ENCODE measurements at places on chromosomes 2 and 18. TPM values are rescaled to one million over a fixed set of nuclear protein-coding genes. Genes with fewer than 3 reads are reported as not detected.

DNA sequence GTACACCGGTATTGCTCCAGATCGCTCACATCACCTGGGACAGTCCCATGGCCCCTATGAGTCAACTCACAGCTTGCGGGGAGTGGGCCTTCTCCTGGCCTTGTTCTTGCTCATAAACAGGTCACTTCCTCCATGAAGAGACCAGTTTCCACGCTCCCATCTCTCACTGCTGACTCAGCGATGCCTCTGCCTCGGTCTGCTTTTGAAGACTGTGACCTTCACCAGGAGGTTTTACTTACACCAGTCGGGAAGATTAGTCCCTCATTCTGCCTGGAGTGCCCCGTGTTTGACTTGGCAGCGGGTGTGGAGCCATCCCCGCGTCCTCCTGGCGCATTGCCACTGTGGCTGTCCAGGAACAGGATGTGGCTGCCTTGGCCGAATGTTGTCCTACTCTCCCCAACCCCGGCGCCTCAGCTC lies 159.8 kb downstream of the RHBDD1 start:
- DNase-seq, result peak; percentile 74

- DNase-seq, result no peak
Observed at GRCh38 chr2:143725400-143725799, 596.2 kb downstream of the ARHGAP15 start.

GRCh38 chr2:68365087-68365486 lies at the start of gene PLEK:
Gene PLEK, plus strand, starts transcription at chr2:68365282. Its CDS starts 70 bp downstream, at chr2:68365352.
- DNase-seq, result peak; percentile 49

DNA sequence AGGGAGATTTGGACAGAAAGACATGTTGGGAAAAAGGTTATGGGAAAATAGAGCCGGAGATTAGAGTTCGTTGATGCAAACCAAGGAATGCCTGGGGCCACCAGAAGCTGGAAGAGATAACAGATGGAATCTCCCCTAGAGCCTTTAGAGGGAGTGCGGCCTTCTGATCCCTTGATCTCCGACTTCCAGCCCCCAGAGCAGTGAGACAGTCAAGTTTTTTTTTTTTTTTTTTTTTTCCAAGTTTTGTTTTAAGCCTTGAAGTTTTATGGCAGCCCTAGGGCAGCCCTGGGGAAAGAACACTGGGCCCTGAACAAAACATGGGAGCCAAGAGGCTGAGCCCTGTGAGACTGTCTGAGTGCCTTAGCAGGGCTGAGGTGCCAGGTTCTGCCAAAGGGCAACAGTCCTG lies 6.5 kb downstream of the DGKD start:
- no peak for DNase-seq

- no peak for DNase-seq
Observed at GRCh38 chr18:809985-810642, 1.9 kb downstream of the YES1 start.

GRCh38 chr18:27695503-27695902 lies 481.4 kb downstream of the CDH2 start:
- DNase-seq, result no peak

DNA sequence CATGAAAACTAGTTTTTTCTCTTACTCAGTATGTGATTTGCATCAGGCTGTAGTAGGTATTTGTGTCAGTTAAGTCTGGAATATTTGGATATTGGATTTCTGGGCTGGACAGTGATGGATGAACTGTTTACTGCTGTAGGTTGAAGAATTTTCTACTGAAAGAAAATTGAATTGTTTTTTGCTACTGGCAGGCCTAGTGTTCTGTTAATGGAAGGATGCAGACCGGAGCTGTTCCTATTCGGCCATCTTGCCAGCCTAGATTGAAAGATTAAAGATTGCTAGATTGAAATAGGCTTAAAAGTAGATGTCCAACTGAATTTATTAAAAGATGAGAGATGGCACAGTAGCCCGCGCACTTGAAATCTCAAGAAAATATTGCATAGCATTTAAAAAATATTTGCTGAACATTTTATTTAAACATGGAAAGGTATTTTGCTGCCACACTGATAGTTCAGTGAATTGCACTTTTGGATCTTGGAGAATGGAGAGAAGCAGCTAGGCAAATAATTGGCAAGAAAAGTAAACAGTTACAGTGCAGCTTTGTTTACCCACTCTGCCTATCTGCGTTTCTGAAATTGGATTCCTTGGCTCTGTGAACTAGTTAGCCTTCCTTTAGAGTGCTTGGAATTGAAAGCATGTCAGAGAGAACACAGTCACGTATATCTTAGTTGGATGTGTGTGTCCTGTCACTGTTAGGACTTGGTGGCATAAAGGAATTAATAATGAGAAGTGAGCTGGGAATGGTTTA lies 54.1 kb downstream of the EPB41L5 start:
- DNase-seq, result no peak

- no peak for DNase-seq
Observed at GRCh38 chr18:25283781-25284180, 68.2 kb downstream of the ZNF521 start.

DNA sequence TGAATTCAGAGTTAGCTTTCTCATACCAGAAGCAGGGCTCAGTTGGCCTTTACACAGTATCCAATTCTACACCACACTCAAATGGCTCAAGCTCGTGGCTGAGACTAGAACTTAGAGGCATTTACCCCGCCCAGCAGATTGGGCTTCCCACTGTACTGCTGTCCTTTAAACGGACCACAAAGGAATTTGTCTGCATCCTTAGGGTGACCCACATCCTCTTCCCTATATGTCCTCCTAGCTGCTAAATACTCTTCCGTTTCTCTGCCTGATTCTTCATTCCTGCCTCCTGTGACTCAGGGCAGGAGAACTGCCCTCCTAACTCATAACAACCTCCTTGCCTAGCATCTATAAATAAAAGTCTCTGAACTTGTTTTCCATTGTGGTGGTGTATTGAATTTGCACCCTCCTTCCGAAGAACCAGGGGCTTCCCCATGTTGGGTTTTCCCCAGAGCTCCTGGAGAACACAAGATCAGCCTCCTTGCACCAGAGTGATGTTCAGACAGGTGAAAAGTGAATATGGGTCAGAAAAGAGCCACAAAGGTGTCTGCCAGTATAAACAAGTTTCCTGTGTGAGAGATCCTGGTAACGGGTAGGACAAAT lies 32.0 kb upstream of the MC4R start:
- DNase-seq, result no peak

- no peak for DNase-seq
Observed at GRCh38 chr2:3422161-3422779, 42.8 kb downstream of the TRAPPC12 start.

GRCh38 chr2:106658616-106659015 lies 171.5 kb downstream of the CD8B2 start:
- no peak for DNase-seq

GRCh38 chr18:76479351-76480238 lies 15.4 kb downstream of the ZNF516 start:
- DNase-seq, result no peak

GRCh38 chr18:79517341-79517740 lies 121.6 kb downstream of the NFATC1 start:
- no peak for DNase-seq

- DNase-seq, result no peak
Observed at GRCh38 chr18:47204908-47205522, 28.9 kb upstream of the IER3IP1 start.

- no peak for DNase-seq
Observed at GRCh38 chr2:59177748-59178147, 936.6 kb upstream of the FANCL start.

DNA sequence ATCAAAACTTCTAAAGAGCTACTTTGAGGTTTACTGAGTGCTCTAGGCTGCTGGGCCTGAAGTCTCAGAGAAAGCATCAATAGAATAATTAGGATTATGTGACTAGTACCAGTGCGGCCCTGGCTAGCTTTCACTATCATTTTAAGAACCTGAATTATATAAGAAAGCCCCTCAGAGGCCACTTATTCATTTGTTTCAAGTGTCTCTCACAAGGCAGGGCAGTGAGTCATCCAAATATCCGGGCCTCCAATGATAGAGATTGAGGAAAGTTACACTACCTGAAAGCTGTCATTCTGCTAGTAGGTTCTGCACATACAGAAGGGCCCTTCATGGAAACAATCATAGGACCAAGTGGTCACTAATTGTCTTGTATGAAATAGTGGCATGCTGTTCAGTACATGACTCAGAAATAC lies 193.1 kb downstream of the L3MBTL4 start:
- no peak for DNase-seq

DNA sequence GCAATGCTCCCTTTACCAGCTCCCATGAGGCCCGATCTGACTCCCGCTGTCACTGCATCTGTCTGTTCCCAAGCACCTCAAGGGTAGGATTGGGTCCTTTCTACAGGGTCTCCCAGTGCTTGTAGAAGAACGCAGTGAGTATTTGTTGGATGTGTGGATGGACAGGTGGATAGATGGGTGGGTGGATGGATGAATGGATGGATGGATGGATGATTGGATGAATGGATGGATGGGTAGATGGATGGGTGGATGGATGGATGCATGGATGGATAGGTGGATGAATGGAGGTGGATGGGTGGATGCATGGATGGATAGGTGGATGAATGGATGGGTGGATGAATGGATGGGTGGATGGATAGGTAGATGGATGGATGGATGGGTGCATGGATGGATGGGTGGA lies 91.6 kb downstream of the HS1BP3 start:
- no peak for DNase-seq

GRCh38 chr2:12391116-12391515 lies 325.6 kb upstream of the TRIB2 start:
- DNase-seq, result no peak

DNA sequence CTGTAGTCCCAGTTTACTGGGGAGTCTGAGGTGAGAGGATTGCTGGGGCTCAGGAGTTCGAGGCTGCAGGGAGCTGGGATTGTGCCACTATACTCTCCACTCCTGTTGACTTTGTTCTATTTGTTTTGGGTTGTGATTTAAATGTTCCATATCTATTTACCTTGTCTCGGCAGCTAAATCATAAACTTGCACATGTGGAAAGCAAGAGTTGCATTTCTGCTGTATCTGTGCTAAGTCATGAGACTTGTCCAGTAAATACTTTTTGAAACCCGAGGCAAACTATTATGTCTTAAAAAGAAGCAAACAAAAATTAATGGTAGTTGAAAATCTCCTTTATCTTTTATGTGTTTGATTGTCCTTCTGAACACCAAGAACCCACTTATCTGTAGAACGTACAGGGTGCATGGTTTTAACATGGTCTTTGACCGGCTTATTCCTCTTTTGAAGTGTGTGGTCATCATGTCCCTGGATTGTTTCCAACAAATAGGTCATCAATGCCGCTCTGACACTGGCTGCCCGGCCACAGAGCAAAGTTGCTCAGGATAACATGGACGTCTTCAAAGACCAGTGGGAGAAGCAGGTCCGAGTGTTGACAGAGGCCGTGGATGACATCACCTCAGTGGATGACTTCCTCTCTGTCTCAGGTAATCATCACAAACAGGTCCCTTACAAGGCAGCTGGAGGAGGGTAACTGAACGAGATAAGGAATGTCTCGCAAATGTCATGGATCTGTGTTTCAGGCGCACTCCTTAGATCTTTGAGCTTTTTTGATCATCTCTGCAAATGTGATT lies 241.1 kb upstream of the LRRTM1 start:
- no peak for DNase-seq

GRCh38 chr2:237341872-237342271 lies 72.1 kb downstream of the COL6A3 start:
- DNase-seq, result no peak

DNA sequence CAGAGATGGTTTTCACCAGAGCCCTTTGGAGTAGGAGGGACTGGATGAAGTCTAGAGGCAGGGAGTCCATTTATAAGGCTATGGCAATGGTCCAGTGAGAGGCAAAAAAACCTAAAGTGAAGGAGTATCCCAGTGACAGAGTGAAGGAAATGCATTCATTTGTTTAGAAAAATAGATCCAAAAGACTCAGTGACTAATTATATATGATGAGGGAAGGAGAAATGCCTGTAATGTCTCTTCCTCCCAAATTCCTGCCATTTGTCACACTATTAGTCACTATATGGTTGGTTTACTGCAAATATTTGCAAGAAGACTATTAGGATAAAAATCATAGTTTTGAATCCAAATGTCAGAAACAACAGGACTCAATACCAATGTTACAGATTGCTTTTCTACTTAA lies 104.2 kb downstream of the ZNF521 start:
- DNase-seq, result no peak

- DNase-seq, result no peak
Observed at GRCh38 chr2:45982096-45982495, 315.1 kb upstream of the EPAS1 start.

DNA sequence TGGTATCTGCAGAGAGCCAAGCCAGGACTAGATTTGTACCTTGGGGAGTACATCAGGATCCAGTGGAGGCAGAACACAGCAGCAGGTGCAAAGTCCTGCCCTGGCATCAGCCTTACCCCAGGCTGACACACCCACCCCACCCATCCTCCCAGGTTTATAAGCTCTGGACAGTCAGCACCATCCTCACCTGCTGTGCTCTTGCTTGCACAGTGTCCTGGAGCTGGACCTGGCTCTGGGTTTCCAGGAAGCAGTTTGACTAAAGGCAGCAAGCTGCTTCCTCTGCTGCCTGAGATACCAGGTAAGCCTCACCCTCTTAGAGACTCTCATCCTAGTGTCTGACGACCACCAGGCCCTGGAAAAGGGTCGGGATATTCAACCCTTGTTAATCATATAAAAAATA lies at the start of gene SULT1C3:
Gene SULT1C3, plus strand, starts transcription at position 183 of the 400 bp plus-strand sequence. CDS start 7,227 bp downstream, outside the sequence.
- DNase-seq, result no peak

DNA sequence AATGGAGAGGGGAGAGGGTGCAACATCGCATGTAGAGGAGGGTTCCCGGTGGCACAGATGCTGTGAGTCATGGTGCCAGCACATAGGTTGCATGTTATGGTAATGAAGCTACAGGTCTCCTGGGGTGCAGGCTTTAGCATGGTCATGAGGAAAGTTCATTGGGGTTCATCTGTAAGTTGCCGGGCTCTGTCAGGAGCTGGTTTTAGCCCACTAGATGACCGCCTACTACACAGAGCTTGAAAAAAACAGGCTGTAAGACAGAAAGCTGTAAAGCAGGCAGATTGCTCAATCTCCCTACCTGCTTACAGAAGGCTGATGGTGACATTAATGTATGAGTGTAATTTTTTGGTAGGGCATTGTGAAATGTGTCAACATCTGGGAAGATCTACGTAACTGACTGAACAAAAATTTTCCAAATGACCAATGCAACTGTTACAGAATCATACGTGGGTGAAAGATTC lies 23.9 kb downstream of the DYSF start:
- no peak for DNase-seq

GRCh38 chr18:35489913-35490490 lies 7.8 kb downstream of the INO80C start:
- peak; percentile 54 for DNase-seq

- no peak for DNase-seq
Observed at GRCh38 chr2:71715951-71716696, 262.8 kb downstream of the DYSF start.

- DNase-seq, result no peak
Observed at GRCh38 chr2:16392647-16393499, 272.8 kb downstream of the CYRIA start.

GRCh38 chr2:4134551-4135550 lies 431.5 kb downstream of the DCDC2C start:
- DNase-seq, result no peak

GRCh38 chr2:127565261-127566138 lies 30.0 kb downstream of the MYO7B start:
- no peak for DNase-seq

Gene HOXD4
- total RNA-seq, result 0.53 TPM

Gene EHD3
- total RNA-seq, result 11.7 TPM

Gene SIGLEC15
- total RNA-seq, result 0.18 TPM

Gene REG3G
- not detected for total RNA-seq

Gene OSBPL6
- 7.0 TPM for total RNA-seq

Gene BOLL
- total RNA-seq, result not detected

All from left cardiac atrium (tissue), 4 donors.